ENCODE measurements at places on chromosomes 3 and 15.

- DNase-seq, result no peak
Observed at GRCh38 chr3:140467796-140468315, 210.0 kb upstream of the TRIM42 start.

- no peak for DNase-seq
Observed at GRCh38 chr3:13462125-13462629, 17.9 kb upstream of the HDAC11 start.

DNA sequence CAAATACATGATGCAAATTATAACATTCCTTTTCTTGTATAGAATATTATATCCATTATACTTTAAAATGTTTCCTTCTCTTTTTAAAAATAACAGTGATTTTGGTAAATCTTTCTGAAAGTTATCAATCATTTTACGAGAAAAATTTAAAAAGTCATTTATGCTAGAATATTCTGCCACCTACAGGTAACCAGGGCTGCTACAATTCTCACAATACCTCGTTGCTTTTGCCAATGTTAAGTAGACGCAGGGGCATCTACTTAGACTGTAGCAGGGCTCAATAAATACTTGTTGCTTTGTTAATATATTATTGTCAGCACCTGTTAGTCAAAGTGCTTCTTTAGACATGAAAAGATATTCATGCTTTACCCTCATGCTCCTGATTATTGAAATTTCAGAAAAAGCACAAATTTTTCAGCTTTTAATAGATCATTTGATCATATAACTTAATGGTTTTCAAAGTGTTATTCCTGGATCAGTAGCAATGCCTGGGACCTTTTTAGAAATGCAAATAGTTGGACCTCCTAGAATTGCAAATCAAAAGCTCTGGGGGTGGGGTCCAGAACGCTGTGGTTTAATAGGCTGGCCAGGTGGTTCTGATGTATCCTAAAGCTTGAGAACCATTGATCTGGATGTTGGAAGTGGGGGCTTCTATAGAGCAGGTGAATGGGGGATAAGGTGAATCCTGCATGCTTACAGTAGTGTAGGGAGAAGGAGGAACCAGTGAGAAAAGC, 223.6 kb upstream of the PDZRN3 start:
- no peak for DNase-seq

DNA sequence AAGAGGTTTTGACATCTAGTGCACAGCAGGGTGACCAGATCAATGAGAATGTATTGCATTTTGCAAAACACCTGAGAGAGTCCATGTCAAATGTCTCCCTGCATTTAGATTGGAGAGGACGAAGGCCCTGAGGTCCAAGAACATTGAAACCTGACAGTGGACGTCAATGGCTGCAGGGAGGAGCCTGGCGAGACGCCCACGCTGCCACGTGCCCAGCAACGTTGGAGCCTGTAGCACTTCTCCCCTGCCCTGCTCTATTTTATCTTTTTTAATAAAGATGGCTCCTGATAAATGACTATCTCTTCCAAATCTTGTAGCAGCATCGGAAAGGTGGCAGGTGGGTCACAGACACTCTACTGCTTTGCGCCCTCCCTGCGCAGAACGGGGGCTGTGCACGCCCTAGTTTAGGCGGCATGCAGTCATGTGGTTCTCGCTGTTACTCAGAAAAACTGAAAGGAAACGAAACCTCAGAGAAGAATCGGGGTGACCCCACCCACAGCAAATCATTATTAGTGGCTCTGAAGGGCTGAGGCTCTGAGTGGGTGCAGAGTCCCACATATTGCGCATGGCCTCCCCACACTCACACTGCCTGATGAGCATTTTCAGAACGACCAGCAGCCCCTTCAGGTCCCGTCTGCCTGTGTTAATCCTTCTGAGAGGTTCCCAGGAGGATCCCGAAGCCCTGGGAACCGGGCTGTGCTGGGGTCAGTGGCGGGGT, 62.5 kb upstream of the TAMM41 start:
- no peak for DNase-seq

GRCh38 chr3:195030791-195031321, 240.1 kb downstream of the XXYLT1 start:
- no peak for DNase-seq

DNA sequence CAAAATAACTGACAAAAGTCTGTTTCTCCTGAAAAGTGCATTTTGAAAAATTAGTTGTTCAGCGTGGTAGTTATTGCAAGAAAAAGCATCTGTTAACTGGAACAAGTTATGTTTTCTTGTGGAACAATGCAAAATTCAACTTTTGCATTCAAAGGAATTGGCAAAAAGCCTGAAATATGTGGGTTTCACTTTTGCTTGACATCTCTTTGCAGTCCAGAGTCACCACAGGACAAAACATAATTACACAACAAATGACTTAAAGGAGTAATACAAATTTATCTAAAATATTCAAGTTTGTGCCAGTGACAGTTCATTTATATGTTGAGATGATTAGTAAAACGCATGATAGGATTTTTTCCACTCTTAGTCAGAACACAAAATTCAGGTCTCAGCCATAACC, 96.3 kb upstream of the P2RY1 start:
- no peak for DNase-seq

- no peak for DNase-seq
Observed at GRCh38 chr3:141485641-141486495, 959 bp upstream of the RASA2 start.

GRCh38 chr3:186267758-186268157, 94.3 kb downstream of the DGKG start:
- no peak for DNase-seq

DNA sequence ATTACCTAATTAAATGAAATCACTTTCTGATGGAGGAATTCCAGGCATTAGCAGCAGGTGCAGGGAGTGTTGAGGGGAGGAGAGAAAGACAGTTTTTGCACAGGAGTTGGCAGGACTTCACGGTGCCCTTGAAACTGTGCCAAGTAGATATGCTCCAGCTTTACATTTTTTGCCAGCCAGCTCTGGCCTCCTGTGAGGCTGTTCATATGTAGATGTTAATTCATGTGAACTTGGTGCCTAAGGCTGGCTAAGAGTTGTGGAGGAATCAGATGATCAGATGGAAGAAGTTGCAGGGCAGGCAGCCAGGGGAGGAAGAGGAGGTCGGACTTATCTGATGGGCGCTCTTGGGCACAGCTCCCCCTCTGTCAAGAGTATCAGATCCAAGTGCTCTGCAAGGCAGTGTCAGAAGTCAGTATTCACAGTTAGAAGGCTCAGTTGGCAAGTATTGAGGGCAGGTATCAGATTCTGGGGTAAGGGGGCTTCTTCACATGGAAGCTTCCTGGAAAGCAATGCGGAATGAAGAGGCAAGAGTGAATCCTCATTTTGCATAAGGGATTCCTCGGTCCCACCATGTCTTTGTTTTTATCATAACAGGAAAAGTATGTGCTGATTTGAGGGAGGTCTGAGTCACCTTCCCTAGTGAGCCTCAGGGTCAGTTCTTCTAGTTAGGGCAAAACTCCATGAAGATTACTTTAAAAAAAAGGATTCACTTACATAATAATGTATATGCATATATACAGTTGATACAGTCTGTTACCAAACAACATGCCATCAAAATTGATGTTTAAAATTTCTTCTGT, 172.6 kb upstream of the UMPS start:
- DNase-seq, result no peak

- DNase-seq, result no peak
Observed at GRCh38 chr3:44160818-44161217, 80.9 kb upstream of the TOPAZ1 start.

- no peak for DNase-seq
Observed at GRCh38 chr3:18797378-18797777, 350.9 kb upstream of the KCNH8 start.

DNA sequence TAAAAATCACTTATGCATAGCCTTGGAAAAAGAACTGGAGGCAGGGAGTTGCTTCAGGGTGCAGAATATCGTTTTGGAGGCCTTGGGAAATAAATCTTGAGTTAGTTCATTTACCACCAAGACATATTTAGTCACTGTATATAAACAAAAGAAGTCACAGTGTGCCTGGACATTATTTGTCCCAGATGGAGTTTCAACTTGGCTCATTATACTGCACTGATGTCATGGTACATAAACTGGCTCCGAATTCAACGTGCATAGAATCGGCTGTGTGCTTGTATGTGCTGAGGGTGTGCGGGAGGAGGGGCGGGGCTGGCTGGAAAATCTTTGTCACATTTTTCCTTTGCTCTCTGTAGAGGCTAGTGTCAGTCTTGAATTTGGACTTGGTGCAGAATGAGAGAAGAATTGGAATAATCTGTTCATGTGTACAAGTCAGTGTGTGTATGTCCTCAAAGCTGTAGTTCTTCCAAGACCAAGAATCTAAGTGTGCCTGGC, 86.6 kb downstream of the FNDC3B start:
- DNase-seq, result no peak

- no peak for DNase-seq
Observed at GRCh38 chr3:88291486-88291885, 141.7 kb downstream of the C3orf38 start.

DNA sequence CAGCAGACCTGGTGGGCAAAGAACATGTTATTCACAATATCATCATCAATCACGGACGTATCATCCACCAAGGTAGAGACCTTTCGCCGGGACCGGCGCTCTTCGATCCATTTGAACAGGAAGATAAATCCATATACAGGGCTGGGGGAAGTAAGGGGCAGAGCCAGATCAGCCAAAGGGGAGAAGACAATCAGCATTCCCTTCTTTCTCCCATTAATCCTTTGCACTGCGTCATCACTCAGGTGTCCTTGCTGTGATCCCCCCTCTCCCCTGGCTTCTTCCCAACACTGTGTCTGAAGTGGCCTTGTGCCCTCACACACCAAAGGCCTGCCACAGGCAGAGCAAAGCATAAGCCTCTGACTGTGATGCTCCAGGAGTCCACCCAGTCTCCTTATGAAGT, 36.4 kb downstream of the SEMA3G start:
- no peak for DNase-seq

GRCh38 chr15:42879443-42879842, 41.1 kb downstream of the TTBK2 start:
- no peak for DNase-seq

GRCh38 chr3:45950686-45951600, 7.7 kb downstream of the CXCR6 start:
- DNase-seq, result no peak

- no peak for DNase-seq
Observed at GRCh38 chr3:21421096-21421495, 329.9 kb downstream of the ZNF385D start.

DNA sequence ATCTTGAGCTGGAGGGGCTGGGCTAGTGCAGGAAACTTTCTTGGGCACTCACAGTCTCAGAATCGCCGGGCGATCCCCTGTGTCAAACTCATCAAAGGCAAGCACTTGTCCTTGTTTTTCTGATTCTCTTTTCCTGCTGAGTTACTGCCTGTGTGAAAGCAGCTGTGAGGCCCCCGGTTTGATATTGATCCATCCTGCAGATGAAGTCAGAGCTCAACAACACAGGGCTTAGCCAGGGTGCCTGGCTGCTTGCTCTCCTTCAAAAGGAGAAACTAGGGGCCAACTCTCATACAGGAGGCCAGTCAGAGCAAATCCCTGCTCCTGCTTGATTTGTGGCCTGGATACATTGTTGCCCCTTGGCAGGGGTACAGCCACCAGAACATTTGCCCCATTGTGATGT, 22.9 kb downstream of the CLSTN2 start:
- DNase-seq, result no peak

DNA sequence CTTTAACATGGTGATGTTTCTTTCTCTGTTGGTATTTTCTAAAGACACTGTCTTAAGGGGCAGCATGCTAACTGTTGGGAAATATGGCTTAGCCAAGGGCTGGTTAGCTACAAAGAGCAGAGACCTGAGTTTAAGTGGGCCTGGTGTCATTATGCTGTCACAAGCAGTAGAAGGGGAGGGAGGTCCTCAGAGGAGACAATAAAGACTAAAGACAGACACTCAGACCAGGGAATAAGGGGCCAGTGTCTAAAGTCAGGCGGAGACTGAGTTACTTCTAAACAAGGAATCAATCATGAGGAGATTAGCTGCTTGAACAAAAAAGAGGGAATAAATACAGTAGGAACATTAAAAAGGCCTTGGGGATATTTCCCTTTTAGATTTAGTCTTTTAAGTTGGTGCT, 142.7 kb upstream of the DPPA4 start:
- DNase-seq, result no peak

DNA sequence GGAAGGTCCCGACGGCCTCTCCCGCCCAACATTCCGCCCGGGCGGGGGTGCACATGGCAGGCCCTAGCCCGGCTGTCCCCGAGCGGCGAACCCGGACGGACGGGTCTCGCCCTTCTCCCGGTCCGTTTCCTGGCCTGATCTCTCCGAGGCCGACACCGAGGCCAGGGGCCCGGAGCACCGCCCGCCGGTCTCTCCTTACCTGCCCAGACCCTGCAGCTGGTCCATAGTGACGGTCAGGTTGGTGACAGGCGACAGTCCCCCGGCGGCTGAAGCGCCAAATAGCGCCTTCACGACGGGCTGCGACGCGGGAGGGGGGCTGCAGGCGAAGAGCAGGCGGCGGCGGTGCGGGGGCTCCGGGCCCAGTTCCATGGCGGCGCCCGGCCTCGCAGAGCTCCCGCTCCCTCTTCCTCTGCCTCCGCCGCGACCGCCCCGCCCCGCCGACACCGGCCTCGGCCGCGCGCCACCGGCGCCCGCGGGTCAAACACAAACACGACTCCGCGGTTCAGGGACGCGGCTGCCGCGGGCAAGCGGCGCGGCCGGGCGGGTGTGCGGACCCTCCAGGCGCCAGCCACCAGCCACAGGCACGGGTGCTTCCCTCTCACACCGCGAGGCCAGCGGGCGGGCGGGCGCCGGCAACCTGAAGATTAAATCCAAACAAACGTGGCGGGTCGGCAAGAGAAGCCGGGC, 495 bp downstream of the CDC25A start:
- no peak for DNase-seq

- DNase-seq, result no peak
Observed at GRCh38 chr15:63999177-63999576, 47.1 kb downstream of the DAPK2 start.

DNA sequence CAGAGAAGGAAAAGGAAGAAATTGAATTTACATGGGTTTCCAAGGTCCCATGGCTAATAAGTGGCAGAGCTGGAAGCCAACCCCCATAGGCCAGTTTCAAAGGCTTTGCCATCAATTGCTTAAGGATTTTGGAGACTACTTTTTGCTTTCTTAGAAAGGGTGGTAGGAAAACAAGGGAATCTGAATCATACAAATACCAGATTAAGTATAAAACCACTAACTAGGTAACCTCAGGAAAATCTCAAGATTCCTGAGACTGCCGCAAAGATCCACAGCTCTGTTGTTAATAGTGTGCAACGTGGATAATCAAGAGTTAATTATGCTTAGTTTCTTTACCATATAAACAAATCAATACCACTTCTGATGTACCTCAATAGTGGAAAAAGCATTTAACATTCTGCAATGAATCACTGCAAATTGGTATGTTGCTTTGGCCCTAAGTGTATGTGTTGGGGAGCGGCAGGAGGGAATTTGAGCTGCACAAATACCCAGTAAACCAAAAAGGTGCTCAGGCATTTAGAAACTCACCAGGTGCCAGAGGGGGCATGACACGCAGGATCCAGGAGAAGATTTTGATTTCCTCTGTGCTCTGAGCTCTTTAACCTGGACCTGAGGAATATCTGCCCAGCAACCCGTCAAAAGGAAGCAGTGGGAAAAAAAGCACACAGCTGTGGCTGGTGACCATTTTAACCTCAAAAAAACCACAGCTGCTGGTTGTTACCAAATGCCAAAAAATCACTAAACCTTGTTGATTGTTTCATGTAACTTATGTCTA, 22.0 kb downstream of the AADAC start:
- no peak for DNase-seq

All from stimulated activated CD4-positive, alpha-beta T cell treated with anti-CD3 and anti-CD28 coated beads, TNF-alpha, amount 100 ng/mL, for 1 hour (primary cell).